ENCODE measurements at places on chromosomes 2 and 18.

DNA sequence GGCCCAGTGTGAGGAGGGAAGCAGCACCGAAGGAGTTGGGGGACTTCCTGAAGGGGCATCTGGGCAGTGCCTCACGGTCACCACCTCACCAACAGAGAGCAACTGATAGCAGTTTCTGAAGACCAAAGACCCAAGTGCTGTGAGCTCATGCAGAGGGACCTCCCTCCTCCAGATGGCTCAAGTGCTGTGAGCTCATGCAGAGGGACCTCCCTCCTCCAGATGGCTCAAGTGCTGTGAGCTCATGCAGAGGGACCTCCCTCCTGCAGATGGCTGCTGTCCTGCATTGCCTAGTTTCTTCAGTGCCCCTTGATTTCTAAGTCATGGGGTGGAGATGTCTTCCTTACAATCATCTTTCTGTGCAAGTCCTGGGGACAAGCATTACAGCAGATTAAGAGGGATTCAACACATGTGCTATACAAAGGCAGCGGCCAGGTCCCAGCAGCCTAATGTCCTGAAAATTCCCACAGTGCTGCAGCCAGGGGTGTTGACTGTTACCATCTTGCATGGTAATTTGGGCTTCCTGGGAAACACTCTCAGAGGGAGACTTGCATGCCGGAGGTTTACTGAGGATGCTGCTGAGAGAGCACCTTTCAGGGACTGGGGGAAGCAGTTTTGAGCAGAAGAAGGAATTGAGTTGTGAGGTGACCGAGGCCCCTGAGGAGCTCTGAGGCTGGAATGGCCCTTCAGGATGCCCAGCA lies 409.3 kb downstream of the GALR1 start:
- DNase-seq = no peak

DNA sequence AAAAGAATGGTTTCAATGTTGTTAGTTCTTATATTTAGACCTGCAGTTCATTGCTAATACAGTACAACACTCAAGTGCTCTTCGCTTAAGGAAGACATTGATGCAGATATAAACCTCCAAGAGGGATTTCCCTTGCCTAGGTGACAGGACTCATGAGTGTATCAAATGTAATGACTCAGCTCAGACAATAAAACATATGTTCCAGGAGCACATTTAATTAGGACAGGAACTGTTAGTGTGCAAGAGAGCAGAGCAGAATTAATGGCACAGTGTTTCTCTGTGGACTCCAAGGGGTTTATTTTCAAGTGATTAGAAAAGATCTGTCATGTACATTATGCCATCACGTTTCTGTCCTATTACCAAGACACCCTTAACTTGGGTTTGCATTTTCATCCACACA lies 375.0 kb downstream of the LRRTM4 start:
- DNase-seq = no peak

DNA sequence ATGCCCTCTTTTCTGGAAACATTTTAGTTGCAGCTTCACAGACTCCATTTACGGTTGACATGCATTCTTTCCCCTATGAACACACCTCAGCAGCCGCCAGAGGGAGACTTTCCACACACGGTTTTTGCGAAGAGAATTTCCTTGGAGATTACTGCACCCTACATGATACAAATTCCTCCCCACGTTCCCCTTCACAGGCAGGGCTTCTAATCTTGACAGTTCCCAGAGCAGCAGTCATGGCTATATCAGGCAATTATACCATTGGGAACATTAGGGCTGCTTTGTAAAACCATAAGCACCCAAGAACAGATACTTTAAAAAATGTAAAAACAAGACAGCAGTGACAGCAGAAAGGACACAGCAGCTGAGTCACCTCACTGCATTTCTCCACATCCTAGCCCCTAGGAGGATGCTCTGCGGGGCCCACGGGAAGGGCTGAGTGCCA lies 253.8 kb downstream of the TGIF1 start:
- DNase-seq = peak; percentile 71

GRCh38 chr2:234157817-234158588 lies 107.5 kb downstream of the SPP2 start:
- no peak for DNase-seq

DNA sequence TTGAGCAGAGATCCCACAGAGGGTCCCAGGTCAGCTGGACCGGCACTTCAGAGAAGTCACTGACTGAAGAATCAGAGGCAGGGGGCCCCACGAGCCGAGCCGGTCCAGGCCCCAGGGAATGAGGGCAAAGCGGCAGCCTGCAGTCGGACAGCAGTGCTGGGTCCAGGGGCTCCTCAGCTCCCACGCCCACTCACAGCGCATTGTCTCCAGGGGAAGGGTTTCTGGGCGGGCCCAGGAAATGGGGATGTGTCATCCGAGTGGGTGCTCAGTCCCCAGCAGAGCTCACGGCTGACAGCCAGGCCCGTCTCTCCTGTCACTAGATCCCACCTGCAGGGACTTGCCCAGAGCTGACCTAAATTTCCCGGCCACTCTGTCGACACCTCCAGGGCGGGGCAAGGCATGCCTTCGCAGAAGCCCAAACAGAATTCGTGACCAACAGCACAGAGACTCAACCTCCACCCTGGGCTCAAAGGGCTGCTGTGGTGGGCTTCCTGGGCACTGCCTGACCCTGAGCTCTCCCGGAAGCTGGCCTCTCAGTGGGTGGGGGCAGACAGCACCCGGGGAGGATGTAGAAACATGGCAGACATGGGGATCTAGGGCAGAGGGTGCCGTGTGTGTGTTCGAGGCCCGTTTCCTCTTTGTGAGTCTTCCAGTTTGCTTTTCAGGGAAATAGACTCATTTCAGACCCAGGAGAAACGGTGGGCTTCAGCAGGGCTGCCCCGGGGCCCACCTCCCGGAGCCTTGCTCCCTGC lies 42.1 kb upstream of the TAF1B start:
- DNase-seq = peak; percentile 80

GRCh38 chr18:3985664-3986063 lies 469.4 kb downstream of the DLGAP1 start:
- DNase-seq = peak; percentile 84

DNA sequence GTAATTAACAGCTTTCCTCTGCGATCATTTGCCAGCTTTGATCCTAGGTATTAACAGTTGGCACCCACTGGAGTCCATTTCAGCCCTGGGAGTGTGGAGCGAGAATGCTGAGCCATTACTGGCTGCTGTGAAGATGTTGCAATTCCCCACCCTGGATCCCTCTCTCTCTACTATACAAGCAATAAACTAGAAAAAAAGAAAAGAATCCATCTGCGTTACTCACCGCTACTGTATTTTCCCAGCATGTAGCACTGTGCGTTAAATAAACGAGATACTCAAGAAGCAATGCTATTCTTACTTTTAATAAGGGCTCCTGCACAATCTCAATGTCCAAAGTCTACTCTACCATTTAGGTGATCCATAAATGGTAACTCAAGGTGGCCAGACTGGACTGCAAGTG lies 8.5 kb downstream of the RTTN start:
- DNase-seq = peak; percentile 7

- DNase-seq = no peak
These were observed 20.6 kb upstream of the DSG4 start for GRCh38 chr18:31356025-31356424.

GRCh38 chr2:81706856-81707255 lies 1402.3 kb upstream of the LRRTM1 start:
- no peak for DNase-seq

DNA sequence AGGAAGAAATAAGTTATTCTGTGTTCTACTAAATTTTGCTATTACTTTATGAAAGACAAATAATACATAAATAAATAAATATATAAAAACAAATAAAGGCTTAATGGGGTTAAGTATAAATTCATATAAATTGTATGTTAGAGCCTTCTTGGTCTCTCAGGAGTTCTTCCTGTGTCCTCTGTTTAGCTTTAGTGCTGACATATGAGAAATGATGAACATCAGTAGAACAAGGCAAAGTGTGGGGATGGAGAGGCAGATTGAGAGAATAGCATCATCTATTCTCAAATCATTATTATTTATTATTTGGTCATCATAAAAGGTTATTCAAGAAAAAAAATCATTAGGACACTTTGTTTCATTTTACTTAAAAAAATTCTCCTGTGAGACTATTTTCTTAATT lies 468.1 kb upstream of the CHST9 start:
- DNase-seq = no peak

DNA sequence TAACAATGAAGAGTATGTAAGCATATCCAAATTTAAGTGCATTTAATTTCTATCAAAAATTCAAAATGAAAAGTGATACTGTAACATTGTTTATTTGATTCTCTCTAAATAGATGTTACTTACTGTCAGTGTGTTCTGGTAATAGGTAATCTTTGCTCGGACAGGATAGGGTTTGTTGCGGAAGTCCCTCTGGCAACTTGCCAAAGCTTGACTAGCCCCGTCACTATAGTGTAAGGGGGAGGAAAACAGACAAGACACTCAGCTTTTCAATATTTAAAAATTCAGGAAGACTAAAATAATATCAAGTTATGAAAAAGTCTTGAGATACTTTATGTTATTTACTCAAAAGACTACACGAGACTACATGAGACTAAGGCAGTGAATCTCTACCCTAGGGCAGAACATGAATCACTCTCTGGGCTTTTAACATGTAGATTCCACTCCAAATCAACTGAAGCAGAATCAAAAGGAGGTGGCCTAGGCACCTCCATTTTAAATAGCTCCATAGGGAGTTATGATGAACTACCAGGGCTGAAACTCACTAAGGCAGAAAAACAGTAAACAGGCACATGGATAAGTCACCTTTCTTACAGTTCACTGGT lies 5.9 kb downstream of the LMAN1 start:
- DNase-seq = peak; percentile 22

GRCh38 chr2:130823886-130824491 lies 12.7 kb upstream of the ARHGEF4 start:
- DNase-seq = no peak

DNA sequence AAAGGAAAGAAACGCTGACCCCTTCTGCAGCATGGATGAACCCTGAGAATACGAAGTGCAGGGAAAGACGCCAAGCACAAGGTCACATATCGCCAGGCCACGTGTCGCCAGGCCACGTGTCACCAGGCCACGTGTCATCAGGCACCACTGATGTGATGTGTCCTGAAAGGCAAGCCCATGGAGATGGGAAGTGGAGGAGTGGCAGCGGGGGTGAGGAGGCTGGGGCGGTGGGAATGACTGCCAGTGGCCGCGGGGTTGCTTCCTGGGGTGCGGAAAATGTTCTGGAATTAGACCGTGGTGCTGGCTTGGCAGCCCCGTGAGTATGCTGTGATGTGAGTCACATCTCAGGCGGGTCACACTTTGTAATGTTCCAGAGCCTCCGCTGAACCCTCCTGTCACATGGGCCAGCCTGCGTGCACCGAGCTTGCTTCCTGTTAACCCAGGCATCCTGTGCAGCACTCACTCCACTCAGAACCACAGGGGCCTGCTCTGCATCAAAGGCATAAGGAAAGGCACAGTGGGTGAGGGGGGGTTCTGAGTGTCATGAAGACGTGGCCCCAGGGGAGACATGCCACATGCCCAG lies 39.0 kb downstream of the SLC66A2 start:
- DNase-seq = no peak

DNA sequence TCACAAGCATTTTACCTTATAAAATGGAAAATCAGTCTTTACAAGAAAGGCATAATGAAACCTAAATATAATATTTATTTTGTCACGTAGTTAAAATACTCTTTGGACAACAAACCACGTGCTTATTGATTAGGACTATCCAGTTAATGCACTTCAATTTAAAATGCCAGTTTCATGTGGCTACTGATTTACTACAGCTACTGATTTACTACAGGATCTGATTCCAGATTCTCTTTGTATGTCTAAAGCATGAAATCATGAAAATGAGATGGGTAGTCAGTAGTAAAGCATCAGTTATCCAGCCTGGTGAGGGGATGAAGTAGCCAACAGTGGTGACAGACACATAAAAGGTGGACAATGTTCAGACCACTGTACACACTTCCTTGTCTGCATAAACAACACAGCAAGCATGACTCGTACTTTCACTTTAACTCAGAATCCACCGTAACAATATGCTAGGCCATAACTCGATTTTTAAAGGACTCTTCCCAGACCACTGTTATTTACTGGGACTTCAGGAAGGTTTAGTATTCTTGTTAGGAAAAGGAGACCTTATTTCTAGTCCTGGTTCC lies 24.9 kb downstream of the ACAA2 start:
- DNase-seq = peak; percentile 14

- no peak for DNase-seq
These were observed 89.8 kb downstream of the SH3RF3 start for GRCh38 chr2:109218792-109219126.

DNA sequence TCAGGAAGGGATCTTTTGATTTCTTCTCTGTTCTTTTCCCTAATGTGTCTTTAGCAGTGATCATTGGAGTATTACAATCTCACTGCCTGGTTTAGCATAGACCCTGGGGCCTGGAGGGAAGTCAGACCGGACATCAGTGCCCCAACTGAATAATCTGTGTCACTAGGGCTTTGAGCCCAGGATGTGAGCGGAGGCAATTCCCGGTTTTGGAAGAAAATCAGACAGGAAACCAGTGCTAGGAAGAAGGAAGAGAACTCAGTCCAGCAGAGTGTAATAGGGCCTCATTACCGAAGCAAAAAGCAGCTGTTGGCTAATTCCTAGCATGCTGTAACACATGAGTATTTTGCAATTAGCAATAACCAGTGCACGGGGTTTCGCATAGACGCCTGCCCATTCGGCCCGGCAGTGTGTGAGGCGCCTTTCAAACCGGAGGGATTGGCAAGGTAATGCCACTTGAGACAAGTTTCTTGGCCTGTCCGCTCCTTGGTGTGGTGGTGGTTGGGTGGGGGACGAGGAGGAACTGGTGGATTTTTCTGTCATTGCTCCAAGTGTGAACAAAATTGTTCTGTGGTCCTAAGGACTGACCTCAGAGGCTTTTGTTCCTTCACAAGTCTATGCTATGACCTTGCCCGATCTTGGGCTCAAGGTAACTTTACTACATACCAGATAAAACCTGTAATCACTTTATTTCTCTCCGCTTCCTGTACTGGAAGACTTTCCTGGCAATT lies 2.8 kb downstream of the FOSL2 start:
- DNase-seq = peak; percentile 51

DNA sequence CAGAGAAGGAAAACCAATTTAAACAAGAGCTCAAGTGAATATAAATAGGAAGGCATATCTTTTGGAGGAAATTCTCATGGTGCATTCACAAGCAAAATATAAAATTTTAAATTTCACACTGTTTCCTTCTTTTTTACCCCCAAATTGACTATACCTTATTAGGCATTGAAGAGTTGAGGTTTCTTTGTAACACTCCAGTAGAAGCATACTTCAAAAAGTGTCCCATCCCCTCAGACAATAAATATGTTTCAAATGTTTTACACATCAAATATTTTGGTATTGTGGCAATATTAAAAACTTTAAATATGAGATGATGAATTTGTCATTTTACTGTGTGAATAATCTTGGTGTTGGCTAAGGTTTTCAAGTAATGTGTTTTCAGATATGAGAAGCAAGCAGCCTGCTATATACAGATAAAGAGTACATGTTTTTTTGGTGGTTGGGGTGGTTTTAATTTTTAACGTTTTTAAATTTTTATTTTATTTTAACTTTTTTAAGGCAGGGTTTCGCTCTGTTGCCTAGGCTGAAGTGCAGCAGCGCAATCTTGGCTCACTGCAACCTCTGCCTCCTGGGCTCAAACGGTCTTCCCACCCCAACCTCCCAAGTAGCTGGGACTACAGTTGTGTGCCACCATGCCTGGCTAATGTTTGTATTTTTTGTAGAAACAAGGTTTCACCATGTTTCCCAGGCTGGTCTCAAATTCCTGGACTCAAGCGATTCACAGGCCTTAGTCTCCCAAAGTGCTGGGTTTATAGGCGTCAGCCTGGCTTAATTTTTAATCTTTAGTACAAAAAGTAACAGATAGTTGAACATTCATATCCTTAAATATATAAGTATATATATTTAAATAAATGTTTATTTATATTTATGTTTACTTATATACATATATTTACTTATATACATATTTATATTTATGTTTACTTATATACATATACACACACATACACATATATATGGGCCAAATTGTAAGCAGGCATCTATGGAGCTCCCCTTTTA lies 36.5 kb upstream of the DLX1 start:
- no peak for DNase-seq

All from EL (cell line).